ENCODE measurements at places on chromosomes 4 and X.

GRCh38 chr4:73189274-73189810 is 69.3 kb downstream of the ANKRD17 start:
- DNase-seq = no peak

DNA sequence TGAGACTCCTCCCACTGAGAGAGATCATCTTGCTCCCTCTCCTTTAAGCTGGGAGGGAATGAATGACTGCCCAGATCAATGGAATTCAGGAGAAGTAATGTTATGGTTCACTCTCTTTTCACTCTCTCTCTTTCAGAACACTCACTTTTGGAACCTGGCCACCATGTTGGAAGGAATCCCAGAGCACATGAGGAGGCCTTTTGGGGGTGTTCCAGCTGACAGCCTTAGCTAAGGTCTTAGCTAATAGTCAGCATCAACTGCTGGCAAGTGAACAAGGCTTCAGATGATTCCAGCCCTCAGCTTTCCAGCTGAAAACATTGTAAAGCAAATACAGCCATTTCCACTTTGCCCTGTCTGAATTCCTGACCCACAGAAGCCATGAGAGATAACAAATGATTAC is 124.0 kb upstream of the CLNK start:
- DNase-seq = no peak

DNA sequence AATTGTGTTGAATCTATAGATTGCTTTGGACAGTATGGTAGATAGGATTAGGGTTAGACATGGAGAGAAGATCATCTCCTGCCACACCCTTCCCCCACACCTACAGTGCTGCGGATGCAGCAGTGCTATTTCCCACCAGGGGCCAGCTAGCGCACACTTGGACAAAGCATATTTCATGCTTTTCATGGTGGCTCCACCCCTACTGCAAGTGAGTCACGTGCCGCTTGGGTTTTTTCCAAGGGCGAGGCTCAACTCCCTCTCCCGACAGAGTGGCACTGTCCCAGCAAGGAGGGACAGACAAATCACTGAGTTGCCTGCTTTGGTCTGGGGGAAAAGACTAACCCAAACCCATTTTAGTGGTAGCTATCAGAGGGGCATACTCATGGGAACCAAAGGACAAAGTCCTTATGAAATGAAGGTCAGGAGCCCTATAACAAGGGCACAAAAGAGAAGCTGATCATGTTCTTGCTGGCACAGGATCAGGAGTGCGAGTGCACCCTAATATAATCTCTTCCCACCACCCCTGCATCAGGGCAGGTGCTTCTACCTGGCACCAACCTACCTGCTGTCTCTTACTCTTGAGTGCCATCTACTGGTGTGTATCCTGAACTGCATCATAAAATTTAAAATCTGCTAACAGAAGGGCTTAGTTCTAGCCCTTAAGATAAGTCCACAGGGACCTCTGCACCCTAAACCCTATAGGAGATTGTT is 55.1 kb upstream of the PGAM4 start:
- DNase-seq = no peak

GRCh38 chr4:128574706-128575105 is 234.8 kb upstream of the JADE1 start:
- peak; percentile 15 for DNase-seq

DNA sequence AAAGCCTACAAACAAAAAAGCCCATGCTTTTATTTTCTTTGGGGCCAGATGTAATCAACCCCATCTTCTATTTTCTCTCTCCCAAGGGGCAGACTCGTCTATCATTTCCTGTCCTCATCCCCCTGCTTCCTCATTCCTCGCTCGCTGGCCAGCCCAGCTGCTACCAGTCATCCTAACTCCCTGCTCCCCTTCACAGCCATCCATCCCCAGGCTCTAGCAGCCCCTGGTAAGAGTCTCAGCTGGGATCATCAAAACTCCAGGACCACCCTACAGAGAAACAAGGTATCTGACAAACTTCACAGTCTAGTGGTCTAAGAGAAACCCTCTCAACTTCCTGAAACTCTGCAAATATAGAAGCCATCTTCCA is 23.6 kb downstream of the SH3KBP1 start:
- no peak for DNase-seq

GRCh38 chrX:72062916-72063315 is 68.8 kb downstream of the RTL5 start:
- DNase-seq = no peak

GRCh38 chr4:186812592-186812991 is 88.9 kb upstream of the FAT1 start:
- DNase-seq = no peak

Measured in activated CD8-positive, alpha-beta memory T cell treated with anti-CD3 and anti-CD28 coated beads for 4 hours (primary cell).